Cortex of kidney (tissue), 1 donor: ENCODE measurements at places on chromosomes 6 and 20.

GRCh38 chr6:52475307-52475706 is 55.2 kb downstream of the EFHC1 start:
- DNase-seq = no peak

GRCh38 chr6:109315341-109316110 is 66.7 kb downstream of the CD164 start:
- no peak for DNase-seq

DNA sequence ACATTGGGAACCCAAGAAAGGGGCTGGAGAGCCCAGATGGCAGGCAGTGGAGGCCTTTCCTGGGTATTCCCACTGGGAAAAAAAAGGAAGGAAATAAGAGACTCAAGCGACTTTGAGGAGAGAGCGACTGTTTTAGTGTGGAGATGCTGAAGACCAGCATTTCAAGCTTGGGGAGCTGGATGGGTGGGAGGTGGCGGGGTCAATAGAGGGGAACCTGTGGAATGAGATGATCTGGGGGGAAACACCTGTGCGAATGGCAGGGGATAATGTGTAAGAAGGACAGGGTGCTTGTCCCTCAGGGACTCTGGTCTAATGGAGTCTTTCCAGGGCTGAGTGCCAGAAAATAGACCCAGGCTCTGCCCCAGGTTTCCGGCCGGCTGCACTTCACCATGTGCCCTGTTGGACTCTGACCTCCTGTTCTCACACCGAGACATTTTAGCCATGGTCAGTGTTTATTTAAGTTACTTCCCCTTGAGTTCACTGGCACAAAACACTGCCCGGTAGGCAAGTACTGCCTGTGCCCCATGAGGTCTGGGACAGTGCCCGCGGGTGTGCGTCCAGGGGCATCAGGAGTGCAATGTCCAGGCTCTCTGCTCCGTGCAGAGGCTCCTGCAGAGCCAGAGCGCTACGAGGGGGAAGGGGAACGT is 50.4 kb upstream of the NKX2-2 start:
- DNase-seq = no peak

- no peak for DNase-seq
Observed at GRCh38 chr6:44285552-44286284, 15.5 kb downstream of the TMEM151B start.

DNA sequence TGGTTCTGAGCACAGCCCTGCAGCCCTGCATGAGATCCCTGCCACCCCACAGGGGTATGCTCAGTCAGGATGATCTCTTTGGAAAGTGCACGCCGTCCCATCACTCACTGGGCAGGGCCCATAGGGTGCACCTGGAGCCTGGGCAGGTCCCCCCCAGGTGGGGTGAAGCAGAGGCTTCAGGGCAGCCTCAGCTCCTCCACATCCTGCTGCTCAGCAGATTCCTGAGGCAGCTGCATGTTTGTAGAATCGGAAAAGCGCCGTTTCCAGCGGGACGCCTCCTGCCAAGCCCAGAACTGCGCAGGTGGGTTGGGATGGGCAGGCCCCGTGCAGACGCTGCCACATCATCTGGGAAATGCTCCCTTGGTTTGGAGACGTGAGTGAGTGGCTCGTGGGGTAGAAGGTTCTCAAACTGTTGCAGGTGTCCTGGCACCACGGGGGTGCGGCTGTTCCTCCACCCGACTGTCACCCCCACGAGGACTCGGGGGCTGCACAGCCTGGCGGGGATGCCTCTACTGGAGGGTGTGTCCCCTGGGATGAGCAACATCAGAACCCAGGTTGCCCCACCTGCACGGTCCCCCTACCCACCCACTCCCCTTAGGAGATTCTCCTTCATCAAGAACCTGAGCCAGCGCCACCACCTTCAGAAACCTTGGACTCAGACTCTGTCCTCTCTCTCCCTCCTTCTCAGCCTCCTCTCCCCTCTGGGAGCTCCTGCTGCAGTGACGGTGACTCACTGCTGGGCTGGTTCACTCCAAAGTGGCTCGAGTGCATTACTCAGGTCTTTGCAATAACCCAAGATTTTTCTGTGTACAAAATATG is 334.1 kb downstream of the TAF4 start:
- DNase-seq = no peak

DNA sequence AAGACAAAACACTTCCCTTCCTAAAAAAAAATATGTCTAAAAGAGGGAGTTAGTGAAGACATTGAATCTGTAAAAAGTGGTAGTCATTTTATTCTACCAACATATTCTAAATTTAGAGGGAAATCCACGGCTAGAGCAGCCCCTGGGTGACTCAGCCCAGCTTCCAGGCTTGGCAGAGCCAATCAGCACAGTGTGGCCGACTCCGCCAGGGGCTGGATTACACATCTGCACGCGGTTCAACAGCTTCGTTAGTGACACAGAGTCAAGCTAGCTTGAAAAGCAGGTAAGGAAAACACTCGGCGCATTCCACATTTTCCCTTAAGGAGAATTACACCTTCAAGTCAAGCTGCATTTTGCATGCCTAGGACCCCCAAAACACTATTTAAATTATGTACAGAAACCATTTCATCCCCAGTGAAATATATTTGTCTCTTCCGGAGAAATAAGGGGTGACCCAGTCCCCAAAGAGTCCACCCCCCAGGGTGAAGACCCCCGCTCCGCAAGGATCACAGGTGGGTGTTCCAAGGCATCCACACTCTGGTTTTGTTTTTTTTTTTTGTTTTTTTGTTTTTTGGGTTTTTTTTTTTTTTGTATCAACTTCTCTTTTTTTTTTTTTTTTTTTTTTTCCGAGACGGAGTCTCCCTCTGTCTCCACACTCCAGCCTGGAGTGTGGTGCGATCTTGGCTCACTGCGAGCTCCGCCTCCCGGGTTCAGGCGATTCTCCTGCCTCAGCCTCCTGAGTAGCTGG is 58.4 kb upstream of the ARID1B start:
- DNase-seq = no peak

GRCh38 chr6:130833569-130833968 is 6.4 kb downstream of the SMLR1 start:
- no peak for DNase-seq

DNA sequence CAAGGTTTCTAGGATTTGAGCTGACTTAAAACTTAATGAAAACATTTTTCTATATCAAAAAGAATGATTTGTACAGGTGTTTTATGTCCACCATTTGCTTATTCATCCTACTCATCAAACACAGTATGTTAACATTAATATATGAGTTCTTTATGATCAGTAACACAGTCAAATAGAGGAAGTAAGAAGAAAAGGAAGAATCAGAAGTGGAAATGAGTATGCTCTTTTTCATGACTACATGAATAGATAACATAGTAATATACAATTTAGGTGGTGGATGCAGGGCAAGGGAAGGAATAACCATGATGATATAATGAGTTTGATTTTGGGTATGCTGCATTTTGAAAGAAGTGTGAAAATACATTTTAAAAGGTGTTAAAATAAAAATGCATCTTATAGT is 16.5 kb downstream of the KPNA5 start:
- DNase-seq = no peak

DNA sequence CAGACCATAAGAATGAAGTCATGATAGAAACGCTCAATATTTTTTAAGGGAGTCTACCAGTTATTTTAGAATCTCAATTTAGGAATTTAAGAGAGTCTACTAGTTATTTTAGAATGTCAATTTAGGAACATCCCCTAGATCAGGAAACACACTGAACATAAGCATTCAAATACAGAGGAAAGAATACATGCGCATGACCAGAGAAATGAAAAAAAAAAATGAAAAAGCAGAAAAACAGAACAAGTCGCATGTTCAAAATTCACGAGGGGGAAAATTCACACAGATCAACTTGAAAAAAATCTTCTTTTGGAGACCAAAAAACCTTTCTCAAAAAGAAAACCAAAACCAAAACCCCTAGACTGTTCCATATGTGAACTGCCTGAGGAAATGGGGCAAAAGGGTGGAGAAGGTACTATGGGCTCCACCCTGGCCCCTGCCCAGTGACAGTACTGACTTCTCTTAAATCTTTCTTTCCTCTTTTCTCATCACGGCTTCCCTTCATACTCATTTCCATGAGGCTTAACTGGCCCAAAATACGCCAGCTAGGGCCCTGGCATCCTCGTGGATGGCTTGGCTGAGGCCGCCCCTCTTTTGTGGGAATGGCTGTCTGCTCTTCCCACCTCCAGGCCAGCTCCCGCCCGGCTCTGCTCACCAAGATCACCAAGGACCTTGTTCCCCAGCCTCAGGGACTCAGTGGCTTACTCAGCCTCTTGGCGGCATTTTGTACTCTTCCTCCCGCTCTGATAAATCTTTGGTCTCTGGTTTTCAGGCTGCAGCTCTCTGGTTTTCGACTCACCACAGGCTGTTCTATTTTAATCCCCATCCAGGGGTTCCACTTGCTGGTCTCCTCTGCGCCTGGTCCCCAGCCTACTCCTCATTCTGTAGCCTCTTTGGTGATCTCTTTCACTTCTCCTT is 11.2 kb downstream of the ZBTB2 start:
- no peak for DNase-seq

GRCh38 chr6:167094436-167094819 is 28.5 kb upstream of the CCR6 start:
- DNase-seq = no peak

- DNase-seq = no peak
Observed at GRCh38 chr20:33604084-33604990, 57.8 kb upstream of the C20orf144 start.

GRCh38 chr6:120489941-120490340 is 844.3 kb downstream of the TBC1D32 start:
- DNase-seq = no peak

- DNase-seq = no peak
Observed at GRCh38 chr6:39007575-39007974, 41.0 kb upstream of the GLP1R start.

GRCh38 chr6:118625833-118626232 is 25.6 kb downstream of the CEP85L start:
- no peak for DNase-seq

DNA sequence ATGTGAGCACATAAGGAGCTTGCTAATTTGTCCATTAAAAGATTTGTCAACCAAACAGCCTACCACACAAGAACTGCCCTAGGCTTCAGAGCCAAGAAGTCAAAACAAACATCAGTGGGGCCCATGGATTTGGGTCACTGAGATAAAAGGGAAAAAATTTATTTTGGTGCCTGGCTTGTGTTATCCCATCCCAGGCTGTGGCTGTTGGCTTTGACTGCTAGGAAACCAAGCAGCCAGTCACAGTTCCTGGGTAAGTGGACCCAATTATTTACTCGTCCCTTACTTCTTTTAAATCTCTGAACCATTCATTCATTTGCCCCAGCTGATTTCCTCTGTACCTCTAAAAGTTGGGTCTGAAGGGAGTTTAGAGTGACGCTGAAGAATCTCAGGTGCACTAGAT is 41.3 kb downstream of the EDN1 start:
- DNase-seq = no peak

- DNase-seq = no peak
Observed at GRCh38 chr20:40262219-40262618, 426.8 kb downstream of the MAFB start.

DNA sequence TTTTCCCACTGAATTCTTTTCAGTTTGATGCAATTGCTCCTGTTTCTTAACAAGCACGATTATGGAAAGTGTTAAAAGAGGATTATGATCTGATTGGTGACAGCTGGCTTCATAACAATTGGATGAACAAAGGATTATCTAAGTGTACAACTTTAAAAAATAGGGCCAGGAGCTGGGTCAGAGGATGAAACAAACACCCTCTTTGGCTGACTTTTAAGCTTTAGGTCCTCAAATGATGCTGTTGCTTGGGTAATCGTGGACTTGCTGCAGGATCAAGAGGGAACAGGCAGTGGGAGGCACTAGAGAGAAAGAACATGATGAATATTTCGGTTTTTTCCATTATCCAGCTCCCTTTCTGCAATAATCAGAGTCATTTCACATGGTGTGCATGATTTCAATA is 35.5 kb upstream of the TMX4 start:
- no peak for DNase-seq

GRCh38 chr20:44896583-44896982 is 11.1 kb downstream of the YWHAB start:
- DNase-seq = no peak

- DNase-seq = no peak
Observed at GRCh38 chr20:13661070-13661685, 22.4 kb upstream of the TASP1 start.

GRCh38 chr6:121321282-121321681 is 13.0 kb downstream of the TBC1D32 start:
- DNase-seq = no peak
